ENCODE measurements at places on chromosomes 5 and 9.

- no peak for DNase-seq
These were observed 95.6 kb downstream of the ADAMTS16 start for GRCh38 chr5:5235685-5236084.

- no peak for DNase-seq
These were observed 55.3 kb downstream of the RPS23 start for GRCh38 chr5:82222597-82223574.

GRCh38 chr5:150514708-150515211 lies 6.8 kb downstream of the NDST1 start:
- no peak for DNase-seq

DNA sequence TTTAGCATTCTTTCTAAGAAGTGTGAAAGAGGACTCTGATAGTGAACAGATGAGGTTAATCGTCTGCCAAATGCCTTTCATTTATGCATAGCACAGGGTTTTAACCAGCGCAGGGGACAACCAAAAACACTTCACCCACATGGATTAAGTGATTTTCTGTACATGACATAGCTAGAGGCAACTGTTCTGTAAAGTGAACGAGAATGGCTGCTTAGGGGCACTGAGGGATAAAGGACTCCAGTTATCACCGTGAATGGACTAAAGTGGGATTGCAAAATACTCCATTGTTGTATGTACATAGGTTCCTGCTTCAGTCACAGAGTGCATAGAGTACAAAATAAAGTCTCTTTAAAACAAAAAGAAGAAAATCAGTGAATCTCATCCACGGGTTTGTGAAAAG lies 456.8 kb downstream of the DMAC1 start:
- DNase-seq = no peak

DNA sequence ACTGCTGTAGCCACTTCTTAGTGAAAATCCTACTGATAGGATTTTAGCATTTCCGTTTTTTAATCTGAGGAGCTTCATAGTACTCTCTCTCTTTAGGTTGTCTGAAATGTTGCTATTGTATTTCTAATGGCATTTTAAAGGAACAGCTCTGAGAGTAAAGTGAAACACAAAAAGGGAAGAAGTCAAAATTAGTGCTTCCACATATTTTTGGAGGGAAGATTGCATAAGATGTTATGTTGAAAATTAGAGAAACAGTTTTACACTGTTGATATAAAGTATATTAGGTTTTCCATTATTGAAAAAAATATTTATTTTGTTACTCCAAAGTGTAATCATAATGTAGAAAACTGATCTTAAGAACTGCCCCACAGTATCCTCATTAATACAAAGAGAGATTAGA lies 525.1 kb downstream of the TAF11L14 start:
- DNase-seq = no peak

- DNase-seq = no peak
These were observed 4.2 kb upstream of the NFIL3 start for GRCh38 chr9:91427873-91428272.

DNA sequence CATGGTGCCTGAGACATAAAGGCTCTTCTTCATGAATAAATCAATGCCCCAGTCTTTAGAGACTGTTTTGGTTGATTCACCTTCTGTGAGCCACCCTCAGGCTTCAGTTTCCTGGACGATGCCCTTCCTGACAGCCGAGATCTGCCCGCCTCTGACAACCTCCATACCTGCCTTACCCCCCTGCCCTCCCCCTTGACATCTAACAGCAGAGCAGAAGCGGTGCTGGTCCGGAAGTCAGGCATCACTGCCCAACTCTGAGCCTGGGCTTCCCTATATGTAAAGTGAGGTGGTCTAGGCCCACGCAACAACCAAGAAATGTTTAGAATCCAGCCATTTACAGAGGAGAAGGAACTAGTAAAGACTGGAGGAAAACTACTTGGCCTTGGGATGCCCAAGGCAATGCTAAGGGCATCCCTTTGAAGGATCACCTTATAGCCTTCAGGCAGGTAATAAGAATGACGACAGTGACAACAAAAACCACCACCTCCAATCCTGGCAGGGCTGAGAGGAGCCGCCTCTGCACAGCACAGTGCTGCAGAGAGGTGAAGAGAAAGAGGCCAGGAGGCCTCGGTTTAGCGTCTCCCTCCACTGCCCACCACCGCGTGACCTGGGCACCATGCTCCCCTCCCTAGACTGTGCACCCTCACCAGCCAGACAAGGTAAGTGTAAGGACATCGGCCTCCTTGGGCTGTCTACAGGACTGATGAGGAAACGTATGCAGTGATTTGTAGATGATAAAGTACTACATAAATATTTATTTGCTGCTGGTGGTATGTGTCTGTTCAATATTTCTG lies 35.3 kb upstream of the GABBR2 start:
- no peak for DNase-seq

- peak; percentile 57 for DNase-seq
These were observed 25.8 kb upstream of the TRIM32 start for GRCh38 chr9:116661037-116661954.
